ENCODE measurements at places on chromosomes 6 and 20. TPM values are rescaled to one million over a fixed set of nuclear protein-coding genes. Genes with fewer than 3 reads are reported as not detected.

RCAN2 gene
- total RNA-seq, result 6.3 TPM

EGFL8 gene
- total RNA-seq, result 24.3 TPM

TINAG gene
- total RNA-seq, result not detected

SLC17A1 gene
- total RNA-seq, result 0.99 TPM

HEY2 gene
- total RNA-seq, result 7.3 TPM

DNA sequence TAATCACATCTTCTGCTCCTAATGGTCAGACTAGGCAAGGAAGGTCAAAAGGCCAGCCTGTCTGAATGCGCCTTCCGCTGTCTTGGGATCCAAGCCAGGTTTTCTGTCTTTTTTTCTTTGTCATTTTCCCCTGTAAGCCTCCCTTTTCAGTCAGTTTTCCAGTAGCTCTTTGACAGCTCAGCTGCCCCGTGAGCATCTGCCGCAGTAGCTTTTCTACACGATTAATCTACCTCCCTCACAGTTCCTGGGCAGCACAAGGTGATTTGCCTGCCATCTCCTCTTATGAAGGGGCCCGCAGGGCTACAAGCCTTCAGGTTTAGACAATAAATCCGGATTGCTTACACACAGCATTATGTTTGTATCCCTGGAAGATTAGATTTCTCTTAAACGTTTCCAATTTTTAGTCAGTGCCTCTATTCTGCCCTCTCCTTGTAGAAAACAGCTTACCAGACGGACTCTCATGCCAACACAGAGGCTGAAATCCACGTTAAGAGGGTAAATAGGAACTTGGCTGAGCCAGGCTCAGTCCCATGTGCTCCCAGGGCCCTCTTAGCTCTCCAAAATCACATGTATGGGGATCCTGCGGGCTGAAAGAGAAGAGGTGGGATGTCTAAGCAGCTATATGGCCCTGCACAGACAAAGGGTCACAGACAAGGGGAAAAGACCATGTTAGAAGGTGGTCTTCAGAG is 77.2 kb downstream of the LY86 start:
- peaks cover 6% of the 10 kb centered on the region for H3K4me1 ChIP-seq
- no peak for DNase-seq
- H3K27ac ChIP-seq, result no peak overlapping the region

- H3K36me3 ChIP-seq, result no peaks in the 10 kb centered on the region
- DNase-seq, result no peak
- H3K27ac ChIP-seq, result no peak overlapping the region
- peaks cover 12% of the 10 kb centered on the region for H3K4me1 ChIP-seq
- H3K27me3 ChIP-seq, result no peaks in the 10 kb centered on the region
Observed at GRCh38 chr20:1952737-1953530, 40.9 kb downstream of the PDYN start.

- H3K27ac ChIP-seq, result no peak overlapping the region
- no peaks in the 10 kb centered on the region for H3K4me1 ChIP-seq
- H3K27me3 ChIP-seq, result no peaks in the 10 kb centered on the region
- no peak overlapping the region for H3K4me3 ChIP-seq
- no peaks in the 10 kb centered on the region for H3K36me3 ChIP-seq
Observed at GRCh38 chr6:148313488-148313887, 29.1 kb upstream of the SASH1 start.

DNA sequence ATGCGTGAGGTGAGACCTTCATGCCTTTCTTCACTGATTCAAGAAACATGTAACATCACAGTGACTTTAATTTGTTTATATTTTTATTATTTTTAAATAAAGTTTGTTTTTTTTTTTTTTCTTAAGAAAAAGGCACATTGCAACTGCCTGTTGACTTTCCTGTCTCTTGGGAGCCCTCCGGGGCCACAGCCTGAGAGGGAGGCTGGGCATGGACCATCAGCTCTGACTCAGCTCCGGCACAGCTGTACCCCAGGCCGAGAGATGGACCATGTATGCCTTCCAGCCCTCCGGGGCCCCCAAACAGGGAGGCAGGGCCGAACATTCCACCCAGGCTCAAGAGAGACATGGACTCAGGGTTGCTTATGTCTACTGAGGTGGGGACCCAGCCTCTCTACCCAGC is 99.9 kb downstream of the NFATC2 start:
- no peaks in the 10 kb centered on the region for H3K36me3 ChIP-seq
- H3K4me1 ChIP-seq, result peaks cover 9% of the 10 kb centered on the region
- H3K27ac ChIP-seq, result no peak overlapping the region

- H3K4me1 ChIP-seq, result no peaks in the 10 kb centered on the region
- no peaks in the 10 kb centered on the region for H3K27me3 ChIP-seq
- no peaks in the 10 kb centered on the region for H3K36me3 ChIP-seq
- DNase-seq, result no peak
Observed at GRCh38 chr20:24681634-24682495, 212.4 kb downstream of the SYNDIG1 start.

DNA sequence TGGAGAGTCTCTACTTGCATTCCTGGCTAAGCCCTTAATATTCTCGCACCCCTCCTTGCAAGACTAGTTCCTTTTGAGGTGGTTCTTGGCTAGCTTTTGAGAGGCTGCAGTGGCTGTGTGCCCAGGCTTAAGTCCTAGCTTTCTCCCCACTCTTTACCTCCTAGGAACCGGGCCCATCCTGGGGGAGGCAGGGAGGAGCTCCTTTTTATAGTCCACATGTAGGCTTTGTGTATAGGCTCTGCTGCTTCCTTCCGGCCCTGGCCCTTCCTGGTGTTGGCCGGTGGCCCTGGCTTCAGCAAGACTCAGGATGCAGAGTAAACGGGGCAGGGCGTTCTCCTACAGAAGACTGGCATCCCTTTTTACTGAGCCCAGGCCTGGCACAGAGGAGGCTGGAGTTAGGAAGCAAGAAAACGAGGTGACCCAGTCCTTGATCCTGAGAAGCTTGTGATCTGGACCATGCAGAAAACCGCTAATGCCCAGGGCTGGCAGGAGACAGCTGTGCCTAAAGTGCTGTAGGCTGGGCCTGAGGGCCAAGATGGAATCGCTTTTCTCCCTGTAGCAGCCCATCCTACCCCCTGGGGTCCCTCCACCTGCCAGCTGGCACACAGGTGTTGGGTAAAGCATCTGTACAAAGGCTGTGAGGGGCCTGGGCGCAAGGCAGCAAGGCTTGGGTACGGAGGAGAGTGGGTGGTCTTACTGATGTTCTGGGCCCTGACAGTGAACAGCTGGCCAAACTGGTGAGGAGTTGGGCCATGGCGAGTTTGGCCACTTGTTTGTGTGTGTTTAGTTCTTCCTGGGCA is 8.7 kb downstream of the PLCG1 start:
- H3K27me3 ChIP-seq, result no peaks in the 10 kb centered on the region
- peak overlapping the region; percentile 53 for H3K27ac ChIP-seq
- H3K4me1 ChIP-seq, result peaks cover 32% of the 10 kb centered on the region
- no peak overlapping the region for H3K4me3 ChIP-seq
- DNase-seq, result peak; percentile 25

- no peaks in the 10 kb centered on the region for H3K27me3 ChIP-seq
- H3K4me3 ChIP-seq, result no peak overlapping the region
- DNase-seq, result no peak
- H3K4me1 ChIP-seq, result peaks cover 20% of the 10 kb centered on the region
- no peaks in the 10 kb centered on the region for H3K36me3 ChIP-seq
- no peak overlapping the region for H3K27ac ChIP-seq
Observed at GRCh38 chr6:152273002-152273401, 364.2 kb downstream of the SYNE1 start.

GRCh38 chr20:33148040-33148439 is 19.9 kb upstream of the BPIFA2 start:
- no peak overlapping the region for H3K4me3 ChIP-seq
- no peaks in the 10 kb centered on the region for H3K4me1 ChIP-seq
- no peaks in the 10 kb centered on the region for H3K27me3 ChIP-seq
- no peak for DNase-seq

GRCh38 chr6:169160091-169160854 is 93.4 kb downstream of the THBS2 start:
- no peak overlapping the region for H3K4me3 ChIP-seq
- H3K27me3 ChIP-seq, result no peaks in the 10 kb centered on the region
- H3K36me3 ChIP-seq, result no peaks in the 10 kb centered on the region
- no peak for DNase-seq
- no peaks in the 10 kb centered on the region for H3K4me1 ChIP-seq

DNA sequence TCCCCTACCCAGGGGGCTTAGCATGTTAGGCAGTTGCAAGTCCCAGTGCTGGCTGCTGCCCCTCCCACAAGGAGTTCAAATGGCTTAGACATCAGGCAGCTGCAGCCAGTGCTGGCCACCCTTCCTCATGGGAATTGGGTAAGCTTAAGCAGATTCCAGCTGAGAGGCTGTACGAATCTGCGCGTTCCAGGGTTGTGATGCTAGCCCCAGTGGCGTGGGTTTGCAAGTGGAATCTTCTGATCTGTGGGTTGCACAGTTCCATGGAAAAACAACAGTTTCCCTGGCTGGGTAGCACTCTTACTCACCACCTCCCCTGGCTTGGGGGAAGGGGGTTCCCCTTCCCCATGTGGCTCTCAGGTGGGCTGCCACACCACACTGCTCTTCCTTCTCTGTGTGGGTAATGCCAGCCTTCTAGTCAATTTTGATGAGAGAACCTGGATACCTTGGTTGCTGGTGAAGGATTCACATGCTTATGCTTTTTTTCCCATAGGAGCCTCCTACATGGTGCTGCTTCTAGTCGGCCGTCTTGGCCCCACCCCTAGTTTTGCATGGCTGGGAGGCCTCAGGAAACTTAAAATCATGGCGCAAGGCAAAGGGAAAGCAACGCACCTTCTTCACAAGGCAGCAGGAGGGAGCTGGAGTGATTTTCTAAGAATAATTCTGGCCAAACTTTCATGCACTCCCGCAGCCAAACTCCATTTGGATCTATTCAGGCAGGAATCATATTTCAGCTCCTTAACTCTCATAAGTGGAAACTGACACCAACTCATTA is 13.0 kb downstream of the DYNLT2 start:
- H3K27ac ChIP-seq, result no peak overlapping the region
- no peaks in the 10 kb centered on the region for H3K4me1 ChIP-seq
- H3K27me3 ChIP-seq, result no peaks in the 10 kb centered on the region
- H3K4me3 ChIP-seq, result no peak overlapping the region
- no peaks in the 10 kb centered on the region for H3K36me3 ChIP-seq
- no peak for DNase-seq

- H3K27ac ChIP-seq, result no peak overlapping the region
- no peaks in the 10 kb centered on the region for H3K4me1 ChIP-seq
- no peak overlapping the region for H3K4me3 ChIP-seq
- no peaks in the 10 kb centered on the region for H3K36me3 ChIP-seq
- DNase-seq, result no peak
Observed at GRCh38 chr6:8059129-8059528, 5.1 kb downstream of the BLOC1S5 start.

- H3K27ac ChIP-seq, result no peak overlapping the region
- no peak overlapping the region for H3K4me3 ChIP-seq
- H3K4me1 ChIP-seq, result no peaks in the 10 kb centered on the region
- no peak for DNase-seq
Observed at GRCh38 chr6:139355172-139355571, 19.3 kb downstream of the CITED2 start.

Measured in testis (tissue), 5 donors.